ENCODE measurements at places on chromosomes 2 and 18. TPM values are rescaled to one million over a fixed set of nuclear protein-coding genes. Genes with fewer than 3 reads are reported as not detected.

The OR6B2 gene
- not detected for total RNA-seq

The SERPINB13 gene
- total RNA-seq, result not detected

The RAB6C gene
- total RNA-seq, result not detected

The OXER1 gene
- 0.13 TPM for total RNA-seq

The CHMP3 gene
- total RNA-seq, result 100.0 TPM

The ZEB2 gene
- 139 TPM for total RNA-seq

The SERPINB3 gene
- total RNA-seq, result not detected

The SCYGR4 gene
- 0.11 TPM for total RNA-seq

The PMAIP1 gene
- 11.3 TPM for total RNA-seq

The FAM124B gene
- 0.13 TPM for total RNA-seq

The ASB18 gene
- total RNA-seq, result not detected

The GPR155 gene
- 5.8 TPM for total RNA-seq

The GALNT13 gene
- total RNA-seq, result 0.13 TPM

The AOX1 gene
- total RNA-seq, result 90.5 TPM

The INPP1 gene
- total RNA-seq, result 13.7 TPM

The TYMS gene
- 11.8 TPM for total RNA-seq

The POTEI gene
- total RNA-seq, result not detected

The ACMSD gene
- not detected for total RNA-seq

The LINC00305 gene
- total RNA-seq, result not detected

The GALR1 gene
- total RNA-seq, result not detected

The PROKR1 gene
- total RNA-seq, result 0.11 TPM

The DTNA gene
- total RNA-seq, result 1.8 TPM

The LYG2 gene
- total RNA-seq, result not detected

The DAW1 gene
- 0.13 TPM for total RNA-seq

The FAM110C gene
- not detected for total RNA-seq

The EML6 gene
- total RNA-seq, result 0.39 TPM

The HTR2B gene
- 1.2 TPM for total RNA-seq

The CHRNA1 gene
- under 0.01 TPM for total RNA-seq

The RNF25 gene
- total RNA-seq, result 27.6 TPM

The CRYGC gene
- total RNA-seq, result not detected

The LBX2 gene
- 2.2 TPM for total RNA-seq

The CYBRD1 gene
- total RNA-seq, result 568 TPM

The METTL4 gene
- 15.5 TPM for total RNA-seq

The SCN7A gene
- total RNA-seq, result not detected

The METTL5 gene
- total RNA-seq, result 69.6 TPM

The ANKAR gene
- 18.7 TPM for total RNA-seq

The MYL12A gene
- 560 TPM for total RNA-seq
